ENCODE measurements at places on chromosomes 1 and 21. TPM values are rescaled to one million over a fixed set of nuclear protein-coding genes. Genes with fewer than 3 reads are reported as not detected.

GRCh38 chr1:58883037-58883887 lies 99.4 kb upstream of the JUN start:
- no peak overlapping the region for H3K4me3 ChIP-seq
- no peak overlapping the region for H3K27ac ChIP-seq
- H3K27me3 ChIP-seq: no peaks in the 10 kb centered on the region
- no peaks in the 10 kb centered on the region for H3K36me3 ChIP-seq
- no peak for DNase-seq

Gene UHMK1
- total RNA-seq: 72.5 TPM

- no peaks in the 10 kb centered on the region for H3K27me3 ChIP-seq
- no peak for DNase-seq
- H3K4me3 ChIP-seq: no peak overlapping the region
- H3K36me3 ChIP-seq: no peaks in the 10 kb centered on the region
- H3K4me1 ChIP-seq: no peaks in the 10 kb centered on the region
Observed at GRCh38 chr1:69747207-69747606, 179.5 kb downstream of the LRRC7 start.

GRCh38 chr1:163896001-163896400 lies 574.2 kb downstream of the NUF2 start:
- H3K36me3 ChIP-seq: no peaks in the 10 kb centered on the region
- no peak for DNase-seq
- no peaks in the 10 kb centered on the region for H3K27me3 ChIP-seq
- H3K4me1 ChIP-seq: no peaks in the 10 kb centered on the region

DNA sequence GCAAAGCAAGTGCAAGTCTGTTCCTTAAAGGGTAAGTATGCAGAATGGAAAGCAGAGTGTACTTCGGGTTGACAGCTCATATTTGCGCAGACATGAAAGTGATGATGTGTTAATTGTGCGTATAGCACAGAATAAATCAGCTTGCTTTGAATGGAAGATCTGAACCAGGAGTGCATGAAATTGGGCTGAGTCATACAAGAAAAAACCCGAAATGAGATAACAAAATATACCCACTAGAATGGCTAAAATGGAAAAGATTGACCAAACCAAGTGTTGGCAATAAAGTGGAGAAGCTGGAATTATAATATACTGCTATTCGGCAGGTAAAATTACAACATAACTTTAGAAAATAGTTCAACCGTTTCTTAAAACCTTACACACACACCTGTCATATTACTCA lies 28.5 kb downstream of the CR1L start:
- no peak for DNase-seq
- no peak overlapping the region for H3K27ac ChIP-seq
- H3K36me3 ChIP-seq: no peaks in the 10 kb centered on the region
- peaks cover 7% of the 10 kb centered on the region for H3K27me3 ChIP-seq
- no peaks in the 10 kb centered on the region for H3K4me1 ChIP-seq
- no peak overlapping the region for H3K4me3 ChIP-seq

GRCh38 chr1:224784265-224785039 lies 145.0 kb upstream of the DNAH14 start:
- H3K4me1 ChIP-seq: peaks cover 6% of the 10 kb centered on the region
- no peak overlapping the region for H3K4me3 ChIP-seq
- no peaks in the 10 kb centered on the region for H3K27me3 ChIP-seq
- H3K27ac ChIP-seq: no peak overlapping the region

Gene CD53
- 338 TPM for total RNA-seq

Gene KAZN
- total RNA-seq: not detected

Gene KIRREL1
- total RNA-seq: not detected

- no peak overlapping the region for H3K4me3 ChIP-seq
- H3K4me1 ChIP-seq: peaks cover 14% of the 10 kb centered on the region
- DNase-seq: no peak
- H3K27ac ChIP-seq: no peak overlapping the region
Observed at GRCh38 chr1:18962121-18962721, 5.7 kb upstream of the IFFO2 start.

- H3K27me3 ChIP-seq: no peaks in the 10 kb centered on the region
- no peak overlapping the region for H3K27ac ChIP-seq
- no peak overlapping the region for H3K4me3 ChIP-seq
- DNase-seq: no peak
Observed at GRCh38 chr1:177945943-177946650, 23.8 kb downstream of the SEC16B start.

GRCh38 chr1:164605254-164606091 lies 46.5 kb downstream of the PBX1 start:
- H3K4me1 ChIP-seq: no peaks in the 10 kb centered on the region
- DNase-seq: no peak
- no peak overlapping the region for H3K4me3 ChIP-seq
- H3K27me3 ChIP-seq: no peaks in the 10 kb centered on the region
- H3K27ac ChIP-seq: no peak overlapping the region

Gene ITGB2
- total RNA-seq: 291 TPM

Gene SNX7
- total RNA-seq: 0.35 TPM

DNA sequence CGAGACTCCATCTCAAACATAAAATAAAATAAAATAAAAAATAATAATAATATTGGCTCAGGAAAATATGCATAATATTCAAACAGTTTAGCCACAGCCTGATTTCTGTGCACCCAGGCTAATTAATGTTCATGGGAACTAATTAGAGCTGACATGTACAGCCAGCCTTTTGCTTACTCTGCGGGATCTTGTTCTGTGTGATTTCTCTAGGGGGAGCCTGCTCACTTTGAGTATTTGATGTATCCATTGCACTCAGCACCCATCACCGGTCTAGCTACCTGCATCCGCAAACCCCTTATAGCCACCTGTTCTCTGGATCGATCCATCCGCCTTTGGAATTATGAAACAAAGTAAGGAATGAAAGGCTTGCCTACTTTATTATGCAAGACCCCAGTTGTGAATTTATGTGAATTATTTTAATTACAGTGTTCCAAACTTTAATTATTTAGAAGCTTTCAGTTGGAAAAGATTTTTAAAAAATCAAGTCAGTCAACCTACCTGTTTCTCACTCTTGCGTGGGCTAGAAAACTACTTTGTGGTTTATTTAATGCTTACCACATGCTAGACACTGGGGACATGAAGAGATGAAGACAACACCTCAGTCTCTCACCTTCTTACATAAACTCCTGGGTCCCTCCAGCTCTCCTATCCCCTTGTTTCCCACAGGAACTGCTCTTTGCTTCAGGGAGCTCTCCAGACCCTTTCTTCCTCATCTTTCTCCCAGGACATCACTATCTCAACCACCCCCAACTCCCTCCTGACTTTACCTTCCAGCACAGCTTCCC lies 25.4 kb downstream of the CFAP57 start:
- no peak overlapping the region for H3K27ac ChIP-seq
- no peaks in the 10 kb centered on the region for H3K27me3 ChIP-seq
- H3K4me3 ChIP-seq: no peak overlapping the region
- H3K36me3 ChIP-seq: no peaks in the 10 kb centered on the region
- no peaks in the 10 kb centered on the region for H3K4me1 ChIP-seq
